Activated naive CD4-positive, alpha-beta T cell treated with anti-CD3 and anti-CD28 coated beads, Interleukin-2, amount 50 U/mL, for 72 hours (primary cell): ENCODE measurements at places on chromosomes 16 and 17. TPM values are rescaled to one million over a fixed set of nuclear protein-coding genes. Genes with fewer than 3 reads are reported as not detected.
A peak's percentile ranks its signal among the peaks of the same experiment; 100 is the strongest.

DNA sequence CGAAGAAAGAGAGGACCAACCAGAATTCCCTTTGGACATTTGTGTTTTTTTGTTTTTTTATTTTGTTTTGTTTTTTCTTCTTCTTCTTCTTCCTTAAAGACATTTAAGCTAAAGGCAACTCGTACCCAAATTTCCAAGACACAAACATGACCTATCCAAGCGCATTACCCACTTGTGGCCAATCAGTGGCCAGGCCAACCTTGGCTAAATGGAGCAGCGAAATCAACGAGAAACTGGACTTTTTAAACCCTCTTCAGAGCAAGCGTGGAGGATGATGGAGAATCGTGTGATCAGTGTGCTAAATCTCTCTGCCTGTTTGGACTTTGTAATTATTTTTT is 3.6 kb downstream of the SOX9 start:
- no peak for DNase-seq

DNA sequence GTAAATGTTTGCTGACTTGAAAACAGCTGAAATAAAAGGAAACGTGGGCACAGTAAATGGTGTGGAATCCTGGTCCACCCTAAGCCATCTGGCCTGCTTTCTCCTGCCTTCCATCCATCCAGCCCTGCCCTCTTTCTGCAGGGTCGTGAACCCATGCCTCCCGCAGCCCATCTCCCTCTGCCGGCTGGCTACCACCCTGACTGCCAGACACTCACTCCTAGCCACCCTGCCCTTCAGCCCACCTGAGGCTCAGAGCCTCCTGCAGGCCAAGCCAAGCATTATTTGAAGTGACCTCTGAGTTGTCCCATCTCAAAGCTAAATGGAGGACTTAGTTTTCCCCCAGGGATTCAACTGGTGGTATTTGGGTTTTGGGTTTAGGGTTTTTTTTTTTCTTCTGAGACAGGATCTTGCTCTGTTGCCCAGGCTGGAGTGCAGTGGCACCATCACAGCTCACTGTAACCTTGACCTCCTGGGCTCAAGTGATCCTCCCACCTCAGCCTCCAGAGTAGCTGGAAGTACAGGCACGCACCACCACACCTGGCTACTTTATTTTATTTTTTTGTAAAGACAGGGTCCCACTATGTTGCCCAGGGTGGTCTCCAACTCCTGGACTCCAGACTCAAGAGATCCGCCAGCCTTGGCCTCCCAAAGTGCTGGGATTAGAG is 8.4 kb downstream of the ZDHHC1 start:
- no peak for DNase-seq

GRCh38 chr16:66344533-66345145 is 21.9 kb upstream of the CDH5 start:
- DNase-seq = peak; percentile 62

DNA sequence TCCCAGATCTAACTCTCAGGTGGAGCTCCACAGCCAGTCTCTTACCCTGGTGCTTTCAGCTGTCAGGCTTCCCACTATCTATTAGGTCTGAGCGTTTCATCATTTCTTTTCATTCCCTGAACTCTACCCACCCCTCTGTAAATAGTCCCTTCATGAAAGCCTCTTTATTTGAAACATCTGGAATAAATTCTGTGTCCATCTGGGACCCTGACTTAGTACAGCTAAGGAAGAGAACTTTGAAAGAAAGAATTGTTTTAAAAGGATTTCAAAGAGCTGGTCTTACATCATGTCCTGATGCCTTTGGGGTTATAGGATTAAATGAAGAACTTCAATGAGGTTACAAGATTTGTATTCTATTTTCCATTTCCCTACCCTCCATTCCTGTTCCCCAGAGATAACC is 388.5 kb upstream of the CA10 start:
- no peak for DNase-seq

GRCh38 chr17:40452216-40452787 is 9.1 kb downstream of the IGFBP4 start:
- DNase-seq = no peak

GRCh38 chr16:74865922-74866598 is 91.4 kb upstream of the FA2H start:
- DNase-seq = no peak

- DNase-seq = no peak
Measured at GRCh38 chr17:68034452-68034776, 1.1 kb upstream of the KPNA2 start.

DNA sequence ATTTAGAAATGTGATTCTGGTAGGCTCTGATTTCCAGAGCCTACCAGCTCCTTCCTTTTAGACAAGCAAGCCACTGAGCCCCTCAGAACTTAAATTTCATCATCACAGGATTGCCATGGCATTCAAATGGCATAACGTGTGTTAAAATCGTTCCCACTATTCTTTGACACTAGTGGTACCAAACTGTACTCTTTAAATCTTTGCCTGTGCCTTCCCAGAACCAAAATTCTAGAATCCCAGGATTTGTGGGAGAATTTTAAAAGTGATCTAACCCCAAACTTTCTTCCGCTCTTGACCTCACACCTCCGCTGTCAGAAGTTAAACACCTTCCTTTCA is 287 bp upstream of the INTS2 start:
- no peak for DNase-seq

- no peak for DNase-seq
Measured at GRCh38 chr17:7431231-7431630, 2.6 kb downstream of the SPEM3 start.

DNA sequence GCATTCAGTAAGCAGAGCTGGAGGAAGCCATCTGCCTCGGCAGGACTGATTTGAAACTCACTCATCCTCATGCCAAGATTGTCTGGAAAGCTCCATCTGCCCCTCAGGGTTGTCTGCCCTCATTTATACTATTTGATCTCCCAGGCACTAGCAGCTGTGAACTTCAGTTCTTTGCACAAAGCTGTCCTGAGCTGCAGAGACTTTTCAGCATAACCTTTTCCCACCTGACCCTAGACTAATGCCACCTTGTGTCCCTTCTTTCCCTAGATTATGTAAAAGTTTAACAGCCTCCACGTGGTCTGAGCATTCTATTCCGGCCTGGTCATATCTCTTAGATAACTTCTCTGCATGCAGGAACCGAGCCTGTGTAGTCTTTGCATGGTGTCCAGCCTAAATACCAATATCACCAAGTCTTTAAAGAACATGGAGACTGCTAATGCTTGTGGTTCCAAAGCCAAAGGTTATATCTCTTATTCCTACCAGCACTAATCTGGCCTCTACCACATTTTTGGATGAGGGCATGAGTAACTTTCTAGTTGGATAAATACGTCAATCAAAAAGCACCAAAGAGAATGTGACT is 29.1 kb downstream of the STAT5A start:
- no peak for DNase-seq

- DNase-seq = no peak
Measured at GRCh38 chr17:48037036-48037837, at the start of gene COPZ2. TSS of gene COPZ2 (minus strand) at chr17:48037797. CDS start at chr17:48037777, 20 bp downstream.

Gene RNF222
- 0.21 TPM for total RNA-seq

Gene PDPR
- 34.3 TPM for total RNA-seq

Gene DBNDD1
- total RNA-seq = 1.1 TPM
